Dorsolateral prefrontal cortex (tissue), 122 donors: ENCODE measurements at places on chromosomes 7 and 10.

DNA sequence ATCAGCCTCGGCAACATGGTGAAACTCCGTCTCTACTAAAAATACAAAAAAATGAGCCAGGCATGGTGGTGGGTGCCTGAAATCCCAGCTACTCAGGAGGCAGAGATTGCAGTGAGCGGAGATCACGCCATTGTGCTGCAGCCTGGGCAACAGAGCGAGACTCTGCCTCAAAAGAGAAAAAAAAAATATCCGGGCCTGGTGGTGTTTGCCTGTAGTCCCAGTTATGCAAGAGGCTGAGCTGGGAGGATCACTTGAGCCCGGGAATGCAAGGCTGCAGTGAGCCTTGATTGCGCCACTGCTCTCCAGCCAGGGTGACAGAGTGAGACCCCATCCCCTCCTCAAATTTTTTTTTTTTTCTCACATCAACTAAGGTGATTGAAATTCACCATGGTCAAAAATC lies 42.8 kb downstream of the CDC123 start:
- DNase-seq: no peak

- DNase-seq: no peak
Measured at GRCh38 chr7:65430344-65431186, 56.9 kb downstream of the ZNF92 start.

GRCh38 chr7:98630149-98630548 lies 13.1 kb downstream of the NPTX2 start:
- no peak for DNase-seq

DNA sequence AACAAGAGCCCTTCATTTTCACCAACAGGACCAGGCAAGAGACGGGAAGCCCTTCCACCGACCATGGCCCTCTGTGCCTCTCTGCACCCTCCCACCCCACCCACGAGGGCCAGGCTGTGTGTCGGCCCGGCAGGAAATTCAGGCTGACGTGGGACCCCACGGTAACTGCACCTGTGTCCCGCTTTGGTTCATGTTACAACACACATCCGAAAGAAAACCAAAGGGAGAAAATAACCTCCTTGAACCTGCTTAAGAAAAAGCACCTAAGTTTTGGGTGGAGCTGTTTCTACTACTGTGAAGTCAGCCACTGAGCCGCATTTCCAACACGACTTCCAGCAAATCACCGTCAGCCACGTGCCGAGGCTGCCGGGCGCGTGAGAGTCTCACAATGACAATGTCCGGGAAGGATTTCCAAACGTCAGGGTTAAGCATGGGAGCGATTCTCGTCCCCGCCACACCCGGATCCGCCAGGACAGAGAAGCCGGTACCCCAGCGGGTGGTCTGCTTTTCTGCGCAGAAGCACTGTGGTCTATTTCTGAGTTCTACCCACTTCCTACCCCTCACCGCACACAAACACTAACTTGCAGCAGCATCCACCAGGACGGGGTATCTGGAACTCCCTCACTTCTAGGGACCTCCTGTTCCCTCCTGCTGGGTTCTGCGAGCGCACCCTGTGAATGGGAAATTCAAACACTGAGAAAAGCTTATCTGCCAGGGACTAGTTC lies 36.6 kb downstream of the AMZ1 start:
- no peak for DNase-seq

DNA sequence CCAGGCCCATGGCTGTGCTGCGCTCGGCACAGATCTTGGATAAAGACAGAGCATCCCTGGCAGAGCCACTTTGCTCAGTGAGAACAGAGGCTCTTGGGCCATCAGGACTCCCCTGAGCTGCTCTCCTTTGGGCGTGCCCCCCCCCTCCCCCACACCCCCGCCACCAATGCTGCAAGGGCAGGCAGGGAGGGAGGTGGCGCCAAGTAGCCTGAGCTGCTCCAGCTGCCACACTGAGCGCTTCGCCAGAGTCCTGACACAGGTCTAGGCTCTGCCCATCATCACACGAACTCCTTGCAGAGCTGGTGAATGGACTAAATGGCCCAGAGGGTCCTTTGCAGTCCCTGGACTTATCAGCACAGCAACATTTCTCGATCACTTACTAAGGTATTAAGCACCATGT lies 12.5 kb downstream of the AKR1B1 start:
- no peak for DNase-seq

- DNase-seq: no peak
Measured at GRCh38 chr7:14954035-14954434, 51.5 kb upstream of the DGKB start.

DNA sequence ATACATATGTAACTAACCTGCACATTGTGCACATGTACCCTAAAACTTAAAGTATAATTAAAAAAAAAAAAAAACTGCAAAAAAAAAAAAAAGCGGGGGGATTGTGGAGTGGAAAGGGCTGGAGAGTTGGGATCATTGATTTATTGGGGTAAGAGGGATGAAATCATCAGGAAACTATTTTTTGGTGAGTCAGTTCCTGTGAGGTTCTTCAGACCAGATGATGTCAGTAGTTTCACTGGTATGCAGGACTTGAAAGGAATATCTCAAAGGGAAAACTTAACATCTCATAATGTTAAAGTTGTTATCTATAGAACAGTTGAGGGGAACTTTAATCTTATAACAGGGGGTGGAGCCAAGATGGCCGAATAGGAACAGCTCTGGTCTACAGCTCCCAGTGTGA lies 32.6 kb upstream of the TECTB start:
- DNase-seq: no peak

DNA sequence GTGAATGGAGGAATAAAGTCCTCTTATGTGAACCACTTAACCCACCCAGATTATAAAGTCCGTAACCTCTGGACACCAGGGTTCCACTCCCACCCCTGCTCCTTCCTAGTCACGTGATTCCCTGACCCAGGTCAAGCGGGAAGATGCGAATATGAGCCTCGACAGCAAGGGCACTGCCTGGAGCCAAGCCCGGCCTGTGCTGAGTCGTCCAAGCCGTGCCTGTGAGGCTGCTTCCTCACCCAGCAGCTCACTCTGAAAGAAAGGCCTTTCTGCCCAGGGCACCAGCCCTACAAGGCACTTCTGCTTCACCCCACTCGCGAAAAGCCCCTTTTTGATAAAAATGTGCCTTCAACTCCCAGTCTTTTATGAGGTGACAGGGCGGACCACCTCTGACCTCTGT lies 85.8 kb downstream of the CYTH3 start:
- no peak for DNase-seq

- no peak for DNase-seq
Measured at GRCh38 chr7:42198974-42199668, 37.9 kb downstream of the GLI3 start.

DNA sequence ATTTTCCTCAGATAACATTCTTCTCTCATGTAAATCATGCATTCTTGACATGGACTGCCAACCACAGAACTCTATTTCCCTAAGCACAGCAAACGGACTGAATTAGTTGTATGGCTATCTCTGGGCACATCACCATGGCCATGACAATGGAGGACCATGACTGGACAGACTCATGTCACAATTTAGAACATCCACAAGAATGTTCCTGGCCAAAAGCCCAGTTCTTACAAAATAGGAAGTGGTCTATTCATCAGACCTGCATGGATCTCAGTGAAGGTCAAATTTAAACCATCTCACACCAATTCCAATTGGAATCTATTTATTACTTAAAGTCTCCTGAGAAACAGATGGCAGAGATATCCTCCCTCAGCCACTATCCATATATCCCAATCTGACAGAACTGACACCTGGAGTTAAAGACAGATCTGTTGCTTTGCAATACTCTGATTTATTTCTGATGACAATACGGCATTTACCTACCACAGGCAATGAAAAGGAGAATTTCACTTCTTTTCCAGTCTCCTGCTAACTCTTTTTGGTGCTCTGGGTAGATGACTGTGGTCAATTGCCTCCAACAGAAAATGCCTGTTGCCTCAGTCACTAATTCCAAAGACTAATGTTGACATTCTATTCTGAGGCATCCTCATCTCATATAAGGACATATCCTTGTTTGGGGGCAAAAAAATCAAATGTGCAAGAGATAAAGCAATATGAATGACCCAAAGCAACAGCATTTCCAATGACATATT lies 254.8 kb downstream of the HTR7 start:
- DNase-seq: no peak

- no peak for DNase-seq
Measured at GRCh38 chr10:18713077-18713476, 53.8 kb downstream of the ARL5B start.

- no peak for DNase-seq
Measured at GRCh38 chr10:74763934-74764591, 62.3 kb upstream of the KAT6B start.

- DNase-seq: no peak
Measured at GRCh38 chr10:26697922-26698608, 564 bp downstream of the PDSS1 start.

GRCh38 chr10:6130848-6131470 lies 42.1 kb downstream of the RBM17 start:
- DNase-seq: no peak

- DNase-seq: peak; percentile 47
Measured at GRCh38 chr7:43248961-43249822, 136.7 kb downstream of the HECW1 start.

DNA sequence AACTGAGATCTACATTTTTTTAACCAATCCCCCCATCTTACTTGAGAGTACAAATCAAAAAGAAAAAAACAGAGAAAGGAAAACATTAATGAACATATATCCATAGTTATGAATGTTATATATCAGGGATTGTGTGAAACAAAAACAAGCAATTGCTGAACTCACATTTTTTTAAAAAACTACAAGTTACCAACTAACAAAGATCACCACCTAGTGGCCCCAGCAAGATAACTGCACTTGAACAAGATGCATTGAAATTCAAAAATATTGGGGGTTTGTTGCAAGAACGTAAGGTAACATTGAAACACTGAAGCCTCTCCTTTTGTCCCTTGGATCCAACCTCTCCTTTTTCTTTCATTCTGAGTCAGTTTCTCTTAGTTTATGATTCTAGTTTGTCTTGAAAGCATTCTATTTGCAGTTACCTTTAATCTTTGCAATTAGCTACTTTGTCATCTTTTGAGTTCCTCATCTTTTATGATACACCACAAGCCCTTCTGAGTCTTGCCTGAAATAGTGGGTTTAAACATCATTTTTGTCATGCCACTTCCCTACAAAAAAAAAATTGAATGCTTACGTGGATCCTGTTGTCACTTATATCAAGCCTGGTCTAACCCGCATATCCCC lies 87.3 kb upstream of the TES start:
- no peak for DNase-seq

DNA sequence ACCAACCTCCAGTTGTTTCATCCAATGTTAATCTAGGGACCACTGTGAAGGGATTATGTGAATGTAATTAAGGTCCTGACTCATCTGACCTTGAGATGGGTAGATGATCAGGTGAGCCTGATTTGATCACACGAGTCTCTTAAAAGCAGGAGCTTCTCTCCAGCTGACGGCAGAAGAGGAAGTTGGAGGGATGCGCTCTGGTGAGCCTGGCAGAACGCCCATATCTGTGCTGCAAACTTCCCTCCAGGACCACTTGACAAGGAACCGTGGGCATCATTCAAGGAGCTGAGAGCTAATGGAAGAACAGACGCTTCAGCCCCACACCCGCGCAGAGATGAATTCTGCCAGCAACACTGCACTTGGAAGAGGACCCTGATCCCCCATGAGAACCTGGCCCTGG lies 642.4 kb downstream of the TNS3 start:
- DNase-seq: no peak

- DNase-seq: no peak
Measured at GRCh38 chr7:94875201-94875600, 32.2 kb upstream of the PPP1R9A start.

- DNase-seq: no peak
Measured at GRCh38 chr10:27625452-27626211, 120.0 kb downstream of the MKX start.

GRCh38 chr7:141349804-141350203 lies 201.4 kb upstream of the AGK start:
- no peak for DNase-seq

DNA sequence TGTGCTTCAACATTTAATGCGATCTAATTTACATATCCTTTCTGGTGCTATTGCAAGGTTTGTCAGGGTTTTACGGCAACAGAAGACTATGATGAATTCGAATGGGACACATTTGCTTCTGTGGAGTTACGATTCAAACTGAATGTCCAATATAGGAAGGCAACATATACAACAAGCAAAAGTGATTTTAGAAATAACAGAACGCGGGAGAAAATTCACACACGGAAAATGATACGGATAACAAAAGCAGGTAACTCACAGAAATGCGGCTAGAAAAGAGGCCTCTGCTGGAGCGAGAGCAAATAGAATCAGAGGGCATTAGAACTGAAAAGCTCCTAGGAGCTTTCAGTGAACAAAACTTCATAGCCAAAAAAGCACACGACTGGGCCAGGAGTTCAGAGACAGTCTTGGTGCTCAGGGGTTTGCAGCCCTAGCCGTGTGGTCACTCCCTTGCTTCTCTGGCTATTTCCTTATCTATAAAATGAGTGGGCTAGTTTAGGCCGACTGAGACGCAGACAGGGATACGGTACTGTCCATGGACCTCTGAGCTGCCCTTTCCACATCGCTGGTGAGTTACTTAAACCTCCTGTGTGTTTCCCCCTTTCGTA lies 557 bp upstream of the TAX1BP1 start:
- DNase-seq: no peak

GRCh38 chr10:5481121-5481520 lies 18.2 kb downstream of the CALML5 start:
- DNase-seq: no peak

GRCh38 chr10:99695761-99696160 lies 36.2 kb downstream of the COX15 start:
- no peak for DNase-seq

DNA sequence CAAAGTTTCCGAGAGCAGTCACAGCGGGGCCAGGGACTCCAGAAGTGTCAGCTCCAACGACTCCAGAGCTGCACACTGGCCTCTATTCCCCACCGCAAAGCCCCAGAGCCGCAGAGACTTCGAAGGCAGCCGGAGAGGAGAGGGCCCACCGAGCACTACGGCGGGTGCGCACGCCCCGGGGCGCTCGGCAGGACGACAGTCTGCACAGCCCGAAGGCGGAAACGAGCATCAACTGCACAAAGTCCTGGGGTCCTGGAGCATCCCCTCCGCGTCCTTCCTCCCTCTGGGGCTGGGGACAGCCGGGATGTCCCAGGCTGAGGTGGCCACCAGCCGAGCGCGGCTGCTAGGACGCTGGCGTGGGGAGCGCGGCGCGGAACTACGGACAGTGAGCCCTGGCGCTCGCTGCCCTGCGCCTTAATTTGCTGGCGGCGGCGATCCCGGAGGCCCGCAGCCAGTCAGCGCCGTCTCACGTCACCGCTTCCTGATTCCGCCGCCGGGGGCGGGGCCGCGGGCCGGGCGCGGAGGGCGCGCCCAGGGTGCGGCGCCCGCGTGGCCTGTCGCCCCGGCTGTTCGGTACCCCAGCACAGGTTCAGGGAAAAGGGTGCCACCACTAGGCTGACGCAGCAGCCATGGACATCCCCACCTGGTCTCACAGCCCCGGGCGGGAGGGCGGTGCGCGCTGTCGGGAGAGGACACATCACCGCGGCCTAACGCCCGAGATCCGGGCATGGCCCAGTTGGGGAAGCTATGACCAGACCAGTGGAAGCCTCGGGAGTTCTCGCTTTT lies at the start of gene TBX20:
Gene TBX20 (minus strand): TSS at position 391 of the 786 bp plus-strand sequence. CDS start 480 bp downstream, outside the sequence.
- DNase-seq: no peak
